ENCODE measurements at places on chromosomes 2 and 18. TPM values are rescaled to one million over a fixed set of nuclear protein-coding genes. Genes with fewer than 3 reads are reported as not detected.

DNA sequence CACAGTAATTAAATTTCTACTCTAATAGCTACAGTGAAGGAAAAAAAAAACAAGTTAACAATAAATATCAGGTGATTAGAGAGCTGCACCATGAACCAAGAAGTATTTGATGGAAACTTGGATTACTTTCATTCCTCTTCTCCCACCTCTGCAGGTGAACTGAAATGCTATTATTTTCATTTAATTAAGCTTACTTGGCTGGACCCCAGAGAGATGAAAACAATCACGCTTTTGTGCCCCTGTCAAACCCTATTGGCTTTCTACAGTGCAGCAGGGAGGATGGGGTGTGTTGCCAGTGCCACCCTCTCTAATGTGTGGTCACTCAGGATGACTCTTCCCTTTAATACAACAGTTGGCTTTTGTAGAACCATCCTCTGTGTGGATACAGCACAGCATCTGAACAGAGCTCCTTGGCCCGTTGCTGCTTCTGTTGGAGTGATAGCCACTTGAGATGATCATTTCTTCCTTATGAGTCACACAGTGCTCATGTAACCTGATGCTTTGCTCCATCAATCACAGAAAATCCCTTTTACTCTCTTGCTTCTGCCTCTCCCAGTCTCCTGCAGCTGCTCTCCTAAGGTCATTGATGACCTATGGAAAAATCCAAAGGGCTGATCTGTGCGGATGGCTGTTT is 5.5 kb upstream of the ARL4C start:
- no peak overlapping the region for H3K27ac ChIP-seq
- H3K4me1 ChIP-seq = no peaks in the 10 kb centered on the region
- H3K36me3 ChIP-seq = no peaks in the 10 kb centered on the region

DNA sequence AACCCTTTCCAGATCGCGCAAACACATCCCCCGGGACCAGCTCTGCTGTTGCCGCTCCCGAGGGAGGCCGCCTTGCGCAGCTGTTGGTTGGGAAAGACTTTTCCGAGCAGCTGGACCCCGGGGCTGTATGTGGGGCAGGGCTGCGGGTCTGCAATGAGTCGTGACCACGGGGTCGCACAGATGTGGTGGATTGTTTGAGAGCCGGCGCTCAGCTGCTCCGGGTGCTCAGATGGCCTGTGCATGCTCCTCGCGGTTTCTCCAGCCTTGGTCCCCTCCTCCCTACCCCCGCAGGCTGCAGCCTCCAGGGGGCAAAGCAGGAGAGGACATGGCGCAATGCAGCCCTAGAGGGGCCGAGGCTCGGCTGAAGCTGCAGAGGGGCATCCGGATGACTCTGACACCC is 105.2 kb upstream of the OTOS start:
- peak; percentile 58 for DNase-seq
- no peaks in the 10 kb centered on the region for H3K36me3 ChIP-seq
- no peaks in the 10 kb centered on the region for H3K27me3 ChIP-seq
- H3K4me3 ChIP-seq = no peak overlapping the region
- no peaks in the 10 kb centered on the region for H3K4me1 ChIP-seq

DNA sequence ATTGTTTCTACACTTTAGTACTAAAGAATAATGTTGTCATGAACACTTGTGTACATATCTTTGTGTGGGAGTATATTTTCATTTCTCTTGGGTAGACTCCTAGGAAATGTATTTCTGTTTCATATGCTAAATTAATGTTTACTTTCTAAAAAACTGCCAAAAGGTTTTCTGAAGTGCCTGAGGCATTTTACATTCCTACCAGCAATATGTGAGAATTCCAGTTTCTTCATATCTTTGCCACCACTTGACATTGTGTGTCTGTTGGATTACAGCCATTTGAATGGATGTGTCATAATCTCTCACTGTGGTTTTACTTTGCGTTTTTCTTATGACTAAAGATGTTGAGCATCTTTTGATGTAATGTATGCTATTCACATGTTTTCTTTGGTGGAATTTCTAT is 428.2 kb upstream of the KCNH7 start:
- H3K4me1 ChIP-seq = no peaks in the 10 kb centered on the region
- H3K36me3 ChIP-seq = no peaks in the 10 kb centered on the region
- no peak for DNase-seq
- H3K4me3 ChIP-seq = no peak overlapping the region
- H3K27ac ChIP-seq = no peak overlapping the region

GRCh38 chr2:119415630-119416029 is 16.0 kb upstream of the TMEM37 start:
- no peak for DNase-seq
- no peaks in the 10 kb centered on the region for H3K27me3 ChIP-seq
- H3K4me1 ChIP-seq = no peaks in the 10 kb centered on the region

- no peak overlapping the region for H3K4me3 ChIP-seq
- no peak for DNase-seq
- H3K27ac ChIP-seq = no peak overlapping the region
- H3K27me3 ChIP-seq = no peaks in the 10 kb centered on the region
These were observed 19.1 kb upstream of the SMARCAL1 start for GRCh38 chr2:216392945-216393840.

DNA sequence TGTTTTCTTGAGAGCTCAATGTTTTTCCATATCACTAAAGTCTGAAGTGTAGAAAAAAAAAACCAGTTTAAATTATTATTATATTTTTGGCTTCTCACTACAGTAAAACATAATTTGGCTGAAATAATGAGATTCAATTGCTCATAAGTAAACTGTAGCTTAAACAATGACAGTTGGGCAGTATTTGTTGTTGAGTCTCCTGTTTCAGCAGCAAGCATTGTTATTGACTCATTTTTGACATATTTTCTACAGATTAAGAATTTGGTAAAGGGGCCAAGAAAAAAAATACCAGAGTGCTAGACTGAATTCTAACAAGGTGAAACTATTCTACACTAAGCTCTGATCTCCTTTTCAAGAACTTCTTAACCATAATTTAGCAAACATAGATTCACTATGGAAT is 2070.4 kb upstream of the CELF4 start:
- no peaks in the 10 kb centered on the region for H3K36me3 ChIP-seq
- no peaks in the 10 kb centered on the region for H3K4me1 ChIP-seq
- H3K27ac ChIP-seq = no peak overlapping the region
- no peak overlapping the region for H3K4me3 ChIP-seq

The TSPYL6 gene
- polyA plus RNA-seq = not detected

All from spleen (tissue), 13 donors.